ENCODE measurements at places on chromosomes 13 and 19.

GRCh38 chr19:1923319-1923718 lies 17.7 kb upstream of the CSNK1G2 start:
- DNase-seq: no peak

DNA sequence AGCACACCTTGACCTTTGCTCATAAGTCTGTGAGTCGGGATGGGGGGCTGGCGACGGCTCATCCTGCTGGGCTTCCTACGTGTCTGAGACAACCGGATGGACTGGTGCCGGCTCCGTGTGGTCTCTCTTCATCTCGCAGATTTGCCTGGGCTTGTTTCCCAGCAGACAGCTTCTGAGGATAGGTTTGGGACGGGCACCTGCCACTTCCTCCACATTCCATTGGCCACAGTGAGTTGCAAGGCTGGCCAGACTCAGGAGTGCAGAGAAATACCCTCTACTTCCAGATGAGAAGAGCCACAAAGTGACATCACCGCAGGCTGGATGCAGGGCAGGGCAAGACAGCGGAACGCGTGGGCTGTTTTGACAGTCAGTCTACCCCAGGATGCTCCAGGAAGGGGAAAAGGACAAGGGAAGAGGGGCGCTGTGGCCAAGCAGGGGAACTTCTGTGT lies 48.1 kb downstream of the IRS2 start:
- DNase-seq: no peak

DNA sequence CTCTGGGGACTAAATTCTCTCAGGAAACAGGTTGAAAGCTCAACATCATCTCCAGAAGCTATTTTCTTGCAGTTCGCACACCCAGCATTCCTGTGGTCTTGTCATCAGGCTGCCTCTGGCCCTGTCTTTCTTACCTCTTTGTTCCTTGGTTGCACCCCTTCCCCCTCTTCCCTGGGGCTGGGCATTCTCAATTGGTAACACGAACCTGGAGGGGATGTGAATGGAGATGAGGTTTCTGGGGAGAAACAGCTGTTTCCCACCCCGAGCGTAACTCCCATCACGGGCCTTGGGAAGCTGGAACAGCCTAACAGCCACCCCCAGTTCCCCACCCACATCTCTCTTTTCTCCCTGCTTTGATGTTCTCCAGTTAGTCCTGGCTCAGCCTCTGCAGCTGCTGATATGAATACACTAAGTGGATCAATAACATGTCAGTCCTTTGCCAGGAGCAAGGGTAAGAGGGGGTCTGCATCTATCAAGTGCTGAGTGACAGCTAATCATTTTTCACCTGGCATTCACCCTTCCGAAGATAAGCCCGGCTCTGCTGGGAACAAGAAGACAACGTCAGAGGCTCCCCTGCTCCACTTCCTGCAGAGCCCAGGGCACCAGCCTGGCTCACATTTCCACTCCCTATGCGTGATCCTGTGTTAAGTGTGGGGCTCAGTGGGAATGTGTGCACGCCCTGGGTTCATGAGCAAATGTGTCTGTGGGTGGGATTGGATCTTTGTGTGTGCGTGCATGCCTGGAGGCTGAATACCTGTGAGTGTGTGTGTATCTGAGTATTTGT lies 74.0 kb upstream of the KCTD15 start:
- no peak for DNase-seq

GRCh38 chr13:25391932-25392331 lies 20.2 kb downstream of the ATP8A2 start:
- DNase-seq: no peak

GRCh38 chr19:52739576-52739975 lies 4.7 kb upstream of the ZNF611 start:
- DNase-seq: no peak

GRCh38 chr19:10891405-10892086 lies 20.2 kb downstream of the CARM1 start:
- peak; percentile 8 for DNase-seq

- no peak for DNase-seq
These were observed 1.1 kb downstream of the METTL21C start for GRCh38 chr13:102693776-102694175.

GRCh38 chr19:40150170-40150569 lies 41.1 kb upstream of the MAP3K10 start:
- DNase-seq: no peak

Data from NCI-H187 (cell line).